ENCODE measurements at places on chromosomes 2 and 18.
A peak's percentile ranks its signal among the peaks of the same experiment; 100 is the strongest.

GRCh38 chr2:85195956-85196355 is 62.8 kb downstream of the TCF7L1 start:
- DNase-seq: no peak

GRCh38 chr2:237435844-237436587 is 22.1 kb upstream of the COL6A3 start:
- no peak for DNase-seq

DNA sequence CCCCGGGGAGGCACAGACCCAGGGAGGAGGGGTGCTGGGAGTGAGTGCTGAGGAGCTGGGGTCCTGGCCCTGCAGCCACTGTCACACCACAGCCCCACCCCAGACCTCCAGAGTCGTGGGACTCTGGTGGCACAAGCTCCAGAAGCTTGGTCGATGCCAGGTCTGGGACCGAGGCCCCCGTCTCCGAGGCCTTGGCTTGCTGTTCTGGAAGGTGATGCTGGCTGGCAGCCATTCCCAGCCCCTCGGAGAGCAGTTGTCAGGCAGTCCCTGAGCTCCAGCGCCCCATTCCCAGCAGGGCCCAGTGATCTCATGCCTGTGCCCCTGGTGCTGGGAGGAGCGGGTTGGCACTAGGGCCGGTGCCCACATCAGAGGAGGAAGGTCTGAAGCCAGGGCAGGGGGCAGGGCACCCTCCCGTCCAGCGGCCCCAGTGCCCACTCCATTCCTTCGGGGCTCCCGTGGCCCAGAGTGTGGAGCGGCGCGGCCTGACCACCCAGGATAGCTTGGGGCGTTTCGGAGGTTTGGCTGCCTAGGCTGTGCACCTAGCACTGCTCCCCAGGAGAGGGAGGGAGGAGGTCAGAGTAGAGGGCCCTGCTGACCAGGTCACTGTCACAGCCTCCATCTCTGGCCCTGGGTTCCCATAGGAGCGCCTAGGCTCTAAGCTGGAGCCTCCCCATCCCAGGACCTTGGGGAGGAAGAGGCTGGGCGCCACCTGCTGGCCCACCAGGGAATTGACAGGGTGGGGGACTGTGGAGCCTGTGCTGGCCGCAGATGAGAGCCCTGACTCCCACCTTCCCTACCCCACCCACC is 16.8 kb upstream of the ALPI start:
- DNase-seq: peak; percentile 61

DNA sequence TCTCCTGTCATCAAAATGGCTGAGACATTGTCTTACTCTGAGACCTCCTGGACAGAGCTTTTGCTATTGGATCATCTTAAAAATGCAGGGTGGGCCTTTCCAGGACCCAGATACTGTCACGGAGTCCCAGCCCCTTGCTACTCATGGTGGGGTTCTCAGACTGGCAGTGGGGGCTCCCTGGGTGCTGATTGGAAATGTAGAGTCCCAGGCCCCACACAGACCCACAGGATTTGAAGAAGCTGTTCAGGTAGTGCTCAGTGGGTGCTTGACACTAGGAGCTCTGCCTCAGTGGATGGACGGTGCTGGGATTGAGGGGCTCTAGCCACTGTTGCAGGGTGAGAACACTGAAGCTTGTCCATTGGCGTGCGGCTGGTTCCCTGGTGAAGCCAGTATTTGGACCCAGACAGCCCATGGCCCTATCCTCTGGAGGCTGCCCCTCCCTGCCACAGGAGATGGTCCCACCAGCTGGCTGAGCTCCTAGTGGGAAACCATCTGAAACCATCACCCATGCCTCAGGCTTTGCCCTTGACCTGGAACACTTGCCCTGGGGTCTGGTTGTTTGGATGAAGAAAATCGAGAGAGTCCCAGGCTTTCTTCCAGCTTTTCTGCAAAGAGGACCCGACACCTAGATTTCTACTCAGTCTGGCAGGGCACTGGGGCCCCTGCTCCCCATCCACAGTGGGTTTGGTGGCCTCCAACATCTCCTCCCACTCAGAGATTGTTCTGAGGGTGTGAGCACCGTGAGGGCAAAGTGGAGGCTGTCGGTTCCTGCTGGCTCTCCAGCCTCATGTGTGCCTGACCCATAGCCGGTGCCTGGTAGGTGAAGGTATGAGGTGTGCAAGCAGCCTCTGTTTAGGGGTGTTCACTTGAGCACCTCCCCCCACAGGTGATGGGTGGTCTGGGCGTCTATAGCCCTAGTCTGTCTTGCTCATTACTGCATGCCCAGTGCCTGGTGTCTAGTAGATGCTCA is 30.1 kb downstream of the MROH2A start:
- no peak for DNase-seq

DNA sequence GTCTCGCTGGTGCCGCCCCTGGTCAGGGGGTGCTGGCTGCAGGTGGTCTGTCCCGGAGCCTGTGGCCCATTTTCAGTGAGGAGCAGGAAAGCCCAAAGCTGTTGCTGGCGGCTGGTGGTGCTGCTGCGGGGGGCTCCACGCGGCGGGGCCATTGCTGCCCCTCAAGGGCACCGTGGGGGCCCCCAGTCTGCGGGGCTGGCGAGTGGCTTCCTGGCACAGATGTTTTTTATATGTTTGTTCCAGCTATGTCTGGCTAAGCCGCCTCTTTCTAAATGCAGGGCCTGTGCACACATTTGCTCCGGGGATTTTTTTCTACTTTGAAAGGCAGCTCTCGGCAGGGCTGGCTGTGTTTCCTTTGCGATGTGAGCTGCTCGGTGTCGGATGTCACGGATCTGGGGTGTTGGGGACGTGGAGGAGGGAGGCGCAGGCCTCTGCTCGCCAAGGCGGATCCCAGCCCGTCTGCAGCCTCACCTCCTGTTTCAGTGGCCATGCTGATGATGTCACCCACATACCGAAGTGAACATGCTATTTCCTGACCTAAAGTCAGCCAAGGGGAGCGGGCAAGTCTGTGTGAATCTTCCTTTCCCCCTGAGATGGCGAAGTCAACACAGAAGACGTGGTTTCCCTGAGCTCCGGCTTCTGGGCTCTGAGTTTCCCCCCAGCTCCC is 112.0 kb upstream of the CTDP1 start:
- DNase-seq: no peak

DNA sequence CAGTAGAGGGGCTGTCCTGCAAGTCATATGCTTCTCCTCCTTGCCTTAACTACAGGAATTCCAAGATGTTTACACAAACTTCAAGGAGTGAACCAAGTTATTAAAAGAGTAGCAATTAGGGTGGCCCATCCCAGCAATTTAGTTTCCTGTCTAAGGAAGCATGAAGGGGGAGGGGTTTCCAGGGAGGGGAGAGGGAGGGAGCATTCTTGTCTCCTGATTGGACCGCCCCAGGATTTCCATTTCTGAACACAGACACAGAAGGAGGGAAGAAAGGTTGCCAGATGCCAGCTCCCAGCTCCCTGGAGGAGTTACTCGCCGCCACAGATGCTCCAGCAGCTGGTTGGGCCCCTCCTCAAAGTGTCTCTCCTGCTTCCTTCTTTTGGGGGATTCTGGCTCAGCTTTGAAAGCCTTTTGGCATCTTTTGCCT is 107.6 kb downstream of the TRIB2 start:
- no peak for DNase-seq

GRCh38 chr18:76450452-76451395 is 44.3 kb downstream of the ZNF516 start:
- peak; percentile 35 for DNase-seq

DNA sequence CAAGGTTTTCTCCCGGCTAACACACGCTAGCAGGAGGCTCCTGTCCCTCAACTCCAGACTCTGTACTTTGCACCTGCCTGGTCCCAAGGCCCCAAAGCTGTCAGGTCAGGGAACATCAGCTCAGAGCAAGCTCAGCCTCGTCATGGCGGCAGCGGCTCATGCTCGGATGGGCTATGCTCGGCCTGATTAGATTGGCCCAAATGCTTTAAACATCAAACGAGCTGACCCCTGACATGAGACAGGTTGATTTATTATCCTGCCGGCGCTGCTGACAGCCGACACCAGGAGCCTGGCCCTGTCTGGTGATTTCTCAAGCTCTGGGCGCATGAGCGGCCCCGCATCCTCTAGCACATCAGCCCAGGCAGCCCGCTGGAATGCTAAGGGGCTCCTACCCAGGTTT is 436.4 kb downstream of the EIPR1 start:
- DNase-seq: no peak

DNA sequence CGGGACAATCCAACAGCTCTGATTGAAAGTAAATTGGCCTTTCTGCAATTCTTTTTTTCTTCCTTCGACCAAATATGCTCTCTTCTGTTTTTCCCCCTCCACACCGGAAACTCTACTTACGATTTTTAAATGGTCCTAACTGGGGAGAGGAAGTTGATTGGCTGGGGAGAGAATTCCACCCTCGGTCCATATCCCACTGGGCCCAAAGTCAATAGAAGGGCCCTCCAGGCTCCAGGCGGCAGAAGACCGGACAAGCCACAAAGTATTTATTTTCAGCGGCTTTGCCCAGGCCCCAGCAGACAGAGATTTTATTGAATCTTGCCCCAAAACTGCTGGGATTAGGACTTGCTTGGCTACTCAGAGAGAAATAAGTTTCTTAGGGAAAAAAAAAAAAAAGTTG is 37.1 kb upstream of the SMAD7 start:
- no peak for DNase-seq

DNA sequence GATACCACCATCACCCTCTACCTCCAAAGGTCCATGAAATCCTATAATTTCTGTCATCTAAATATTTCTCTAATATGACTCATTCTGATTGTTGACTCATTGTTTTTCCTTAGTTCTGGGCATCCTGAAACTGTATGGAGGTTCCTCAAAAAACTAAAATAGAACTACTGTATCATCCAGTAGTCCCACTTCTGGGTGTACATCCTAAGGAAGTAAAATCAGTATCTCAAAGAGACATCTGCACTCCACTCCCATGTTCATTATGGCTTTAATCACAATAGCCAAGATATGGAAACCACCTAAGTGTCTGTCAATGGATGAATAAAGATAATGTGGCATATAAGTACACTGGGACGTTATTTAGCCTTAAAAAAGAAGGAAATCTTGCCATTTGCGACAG is 125.8 kb upstream of the MYO3B start:
- no peak for DNase-seq

DNA sequence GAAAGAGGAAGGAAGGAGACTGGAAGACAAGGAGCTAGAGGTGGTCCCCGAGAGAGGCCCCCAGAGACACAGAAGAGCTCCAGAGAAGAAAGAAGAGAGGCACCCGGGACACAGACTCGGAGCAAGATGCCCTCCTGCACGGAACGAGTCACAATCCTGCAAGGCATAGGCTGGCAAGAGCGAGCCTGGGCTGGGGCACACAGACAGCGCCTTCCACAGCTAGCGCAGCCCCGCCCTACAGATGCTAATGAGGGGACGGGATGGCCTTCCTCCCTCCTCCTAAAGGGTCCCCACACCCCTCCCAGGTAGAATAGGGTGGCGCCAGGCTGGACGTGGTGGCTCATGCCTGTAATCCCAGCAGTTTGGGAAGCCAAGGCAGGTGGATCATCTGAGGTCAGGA is 19.8 kb upstream of the GPR17 start:
- no peak for DNase-seq

DNA sequence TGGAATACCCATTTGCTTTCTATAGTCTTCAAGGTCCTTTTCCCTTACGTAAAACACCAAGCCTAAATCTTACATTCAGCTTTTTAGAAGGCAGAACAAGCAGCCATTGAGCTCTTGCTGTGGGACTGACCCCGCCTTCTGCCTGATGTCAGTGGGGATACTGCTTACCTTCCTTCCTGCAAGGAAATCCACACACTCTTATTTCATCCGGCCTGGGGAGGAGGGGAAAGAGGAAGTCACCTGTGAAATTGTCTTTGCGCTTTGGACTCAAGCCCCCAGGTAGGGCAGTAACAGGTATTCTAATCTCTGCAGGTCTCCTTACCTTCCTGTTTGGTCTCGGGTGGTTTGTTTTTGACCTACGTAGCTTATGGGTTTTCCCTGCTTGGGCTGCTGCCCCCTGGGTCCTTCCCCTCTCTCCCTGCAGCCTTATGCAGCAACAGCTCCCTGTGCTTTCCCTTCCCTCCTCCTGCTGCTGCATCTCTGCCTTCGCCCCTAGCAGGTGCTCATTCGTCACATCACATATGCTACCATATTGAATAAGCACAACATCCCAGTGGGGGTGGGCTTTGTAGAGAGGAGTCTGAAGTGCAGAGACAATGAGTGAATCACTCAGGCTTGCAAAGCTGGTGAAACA is 402.5 kb upstream of the TRIB2 start:
- DNase-seq: no peak

GRCh38 chr2:187581125-187581896 is 27.1 kb upstream of the TFPI start:
- no peak for DNase-seq

DNA sequence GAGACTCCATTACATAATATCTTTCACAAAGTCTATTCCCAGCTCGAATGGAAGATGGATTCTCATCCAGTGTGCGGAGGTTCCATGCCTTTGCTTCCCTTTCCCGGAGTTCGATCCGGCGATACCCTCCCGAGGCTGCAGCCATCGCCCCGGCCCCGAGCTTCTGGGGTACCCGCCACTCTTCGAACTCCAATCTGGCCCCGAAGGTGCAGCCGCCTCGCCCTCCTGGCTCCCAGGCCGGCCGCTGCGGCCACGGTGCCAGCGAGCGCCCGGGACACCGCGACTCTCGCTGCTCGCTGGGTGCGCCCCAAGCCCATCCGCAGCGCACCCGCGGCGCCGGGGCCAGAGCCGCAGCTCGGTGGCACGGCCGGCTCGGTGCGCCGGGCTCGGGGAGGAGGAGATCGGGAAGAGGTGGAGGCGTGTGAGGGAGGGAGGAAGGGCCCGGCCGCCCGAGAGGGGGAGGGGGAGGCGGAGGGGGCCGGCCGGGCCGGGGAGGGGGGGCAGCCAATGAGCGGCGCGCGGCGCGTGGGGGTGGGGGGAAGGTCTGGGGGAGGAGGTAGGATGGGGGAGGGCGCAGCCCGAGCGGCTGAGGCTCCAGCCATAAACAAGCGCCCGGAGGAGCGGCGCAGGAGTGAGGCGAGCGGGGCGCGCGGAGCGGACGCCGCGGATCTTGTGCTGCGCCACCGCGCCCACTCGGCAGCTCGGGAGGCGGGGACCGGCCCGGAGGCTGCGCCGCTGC is at the start of gene CRIM1:
Gene CRIM1 (plus strand): TSS at position 628 of the 739 bp plus-strand sequence. CDS start 515 bp downstream, outside the sequence.
- DNase-seq: peak; percentile 60

DNA sequence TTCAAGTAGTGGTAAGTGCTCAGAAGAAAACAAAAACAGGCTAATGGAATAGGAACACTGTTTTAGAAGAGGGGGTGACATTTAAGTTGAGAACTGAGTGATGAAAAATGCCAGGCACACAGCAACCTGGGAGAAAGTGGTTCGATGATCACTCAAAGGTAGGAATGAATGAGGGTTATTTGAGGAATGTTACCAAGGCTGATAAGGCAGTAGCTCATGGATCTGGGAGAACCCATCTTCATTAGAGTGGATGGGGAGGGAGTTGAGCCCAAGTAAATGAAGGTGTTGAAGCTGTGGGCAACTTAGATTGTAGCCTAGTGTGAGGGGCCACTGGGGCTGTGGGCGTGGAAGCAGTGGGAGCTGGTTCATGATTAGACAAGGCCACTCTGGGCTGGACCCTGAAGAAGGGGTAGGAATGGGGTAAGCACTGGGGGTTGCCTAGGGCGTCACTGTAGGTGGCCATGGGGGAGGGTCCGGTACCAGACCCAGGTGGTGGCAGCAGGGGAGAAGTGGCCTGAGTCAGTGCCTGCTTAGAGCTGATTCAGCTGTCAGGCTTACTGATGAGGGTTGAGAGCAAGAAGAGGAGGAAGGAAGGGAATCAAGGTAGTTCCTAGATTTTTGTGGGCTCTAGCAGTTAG is 22.5 kb upstream of the LYPD6B start:
- DNase-seq: no peak

Data from activated CD4-positive, alpha-beta T cell treated with anti-CD3 and anti-CD28 coated beads, Interleukin-2, amount 50 U/mL, for 48 hours (primary cell).